Fibroblast of lung (primary cell): ENCODE measurements at places on chromosomes 6 and 20. TPM values are rescaled to one million over a fixed set of nuclear protein-coding genes. Genes with fewer than 3 reads are reported as not detected.

ANKRD6 gene
- total RNA-seq: 2.3 and 3.6 TPM in 2 replicates

GSTA3 gene
- total RNA-seq: not detected in 2 replicates

PANK2 gene
- 50.8 and 51.7 TPM in 2 replicates for total RNA-seq

RSPO3 gene
- total RNA-seq: 12.4 and 15.4 TPM in 2 replicates

TNFRSF6B gene
- 6.7 and 35.2 TPM in 2 replicates for total RNA-seq

CFAP61 gene
- 0.26 TPM in 1 of 2 replicates, not detected in the other for total RNA-seq

DEFB132 gene
- not detected in 2 replicates for total RNA-seq

ATF6B gene
- 8.0 and 15.7 TPM in 2 replicates for total RNA-seq

GJA10 gene
- total RNA-seq: not detected in 2 replicates

CFB gene
- total RNA-seq: 62.9 and 87.1 TPM in 2 replicates

DNA sequence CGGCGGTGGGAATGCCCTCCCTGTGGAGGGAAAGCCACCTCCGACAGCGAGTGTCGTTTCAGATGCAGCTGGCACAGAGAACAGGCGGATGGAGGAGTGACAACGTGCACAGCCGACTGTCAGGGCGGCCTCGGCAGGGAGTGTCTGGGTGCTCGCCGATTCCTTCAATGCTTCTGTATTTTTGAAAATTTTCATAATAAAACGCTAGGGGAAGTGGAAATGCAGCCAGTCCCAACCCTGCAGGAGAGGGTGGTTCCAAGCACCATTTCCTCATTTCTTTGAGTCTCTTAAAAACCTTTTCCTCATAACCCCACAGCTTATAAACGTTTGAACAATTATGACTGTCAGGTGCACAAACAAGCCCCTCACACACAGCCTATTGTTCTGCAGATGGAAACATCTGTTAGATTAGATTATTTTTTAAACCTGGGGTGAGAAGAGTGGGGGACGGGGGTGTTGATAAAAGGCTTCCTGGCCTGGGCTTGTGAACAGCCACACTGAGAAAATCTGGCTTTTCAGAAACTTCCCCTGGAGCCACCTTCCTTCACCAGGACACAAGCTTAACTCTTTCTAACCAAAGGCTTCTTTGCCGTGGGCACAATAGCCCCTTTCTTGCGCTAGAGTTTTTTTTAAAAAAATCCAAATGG, 228.9 kb downstream of the ANKRD60 start:
- no peak for DNase-seq

DNA sequence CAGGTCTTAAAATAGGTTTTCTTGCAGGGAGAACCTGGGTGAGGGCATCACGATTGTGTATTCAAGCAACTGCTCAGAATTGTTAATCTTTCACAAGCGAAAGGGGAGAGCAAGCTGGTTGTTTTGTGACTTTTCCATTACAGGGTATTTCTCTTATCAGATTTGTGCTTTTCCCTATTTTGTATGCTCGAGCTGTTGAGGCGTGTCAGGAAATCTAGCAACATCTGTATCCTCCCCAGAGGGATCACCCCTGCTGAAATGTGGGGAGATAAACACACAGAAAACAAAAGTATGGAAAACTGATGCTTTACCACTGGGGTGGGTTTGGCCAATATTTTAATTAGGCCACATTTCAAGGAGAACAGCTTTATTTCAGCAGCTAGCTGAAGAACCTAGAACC, 187.0 kb downstream of the DTNBP1 start:
- no peak for DNase-seq

DNA sequence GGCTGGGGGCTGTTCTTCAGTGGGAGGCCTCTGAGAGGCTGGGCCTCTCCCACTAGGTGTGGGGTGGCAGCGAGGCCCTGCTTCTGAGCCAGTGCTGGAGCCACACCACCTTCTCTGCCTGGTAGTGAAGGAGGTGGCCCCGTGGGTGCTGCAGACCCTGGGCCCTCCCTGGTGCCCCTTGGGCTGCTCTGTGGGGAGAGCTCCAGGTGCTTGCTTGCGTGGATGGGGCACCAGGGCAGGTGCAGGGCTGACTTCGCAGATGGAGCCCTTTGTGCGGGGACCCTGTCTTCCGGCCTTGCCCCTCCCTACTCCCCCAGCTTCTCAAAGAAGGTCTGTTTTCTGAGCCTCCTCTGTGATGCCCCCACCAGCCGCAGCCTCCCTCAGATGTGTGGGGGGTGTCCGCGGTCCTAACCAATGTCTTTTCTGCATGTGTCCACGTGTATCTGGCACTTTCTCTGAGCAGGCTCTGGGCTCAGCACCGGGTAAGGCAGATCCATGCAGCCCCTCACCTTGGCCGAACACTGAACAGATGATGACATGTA, 17.2 kb upstream of the MYT1 start:
- DNase-seq: no peak

DNA sequence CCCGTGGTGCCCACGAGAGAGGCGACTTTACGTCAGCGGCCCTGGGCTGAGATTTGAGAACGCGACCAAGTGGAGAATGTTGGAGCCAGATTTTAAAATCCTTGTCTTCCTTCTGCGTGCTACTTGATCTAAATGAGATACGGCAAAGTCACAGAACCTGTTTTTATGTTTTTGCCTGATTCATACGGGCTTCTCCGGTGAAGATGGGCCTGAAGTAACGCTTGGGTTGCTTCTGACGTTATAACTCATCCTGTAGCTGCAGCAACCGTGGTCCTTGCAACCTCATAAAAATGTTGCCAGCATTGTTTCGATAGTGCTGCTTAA, 462 bp upstream of the SLC35B3 start:
- DNase-seq: no peak

GRCh38 chr6:110334423-110335180, 23.5 kb downstream of the METTL24 start:
- peak; percentile 49 for DNase-seq

DNA sequence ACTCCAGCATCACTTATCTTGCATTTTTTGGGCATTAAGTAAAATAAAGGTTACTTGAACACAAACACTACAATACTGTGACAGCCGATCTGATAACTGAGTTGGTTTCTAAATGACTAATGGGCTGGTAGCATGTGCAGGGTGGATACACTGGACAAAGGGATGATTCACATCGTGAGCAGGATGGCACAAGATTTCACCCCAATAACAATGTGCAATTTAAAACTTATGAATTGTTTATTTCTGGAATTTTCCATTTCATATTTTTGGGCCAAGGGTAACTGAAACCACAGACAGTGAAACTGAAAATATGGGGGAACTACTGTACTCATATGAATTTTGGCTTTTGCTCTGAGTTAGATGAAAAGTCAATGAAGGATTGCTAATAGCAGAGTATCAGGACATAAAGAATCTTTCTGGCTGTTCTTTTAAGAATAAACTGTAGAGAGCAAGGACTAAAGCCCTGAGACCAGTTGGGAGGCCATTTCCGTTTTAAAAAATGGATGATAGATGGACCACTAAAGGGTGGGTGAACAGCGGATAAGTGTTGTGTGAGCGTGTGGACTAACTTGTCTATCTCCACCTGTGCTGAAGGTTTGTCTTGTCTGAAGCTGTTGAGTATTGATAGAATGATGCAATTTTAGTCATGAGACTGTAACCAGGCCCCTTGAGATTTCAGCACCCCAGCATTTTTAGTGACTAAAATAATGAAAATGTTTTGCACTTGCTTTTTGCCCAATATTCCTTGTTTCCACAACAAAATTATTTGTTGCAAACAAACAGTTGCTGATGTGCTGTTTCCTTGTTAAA, 8.2 kb downstream of the SPINT3 start:
- no peak for DNase-seq

DNA sequence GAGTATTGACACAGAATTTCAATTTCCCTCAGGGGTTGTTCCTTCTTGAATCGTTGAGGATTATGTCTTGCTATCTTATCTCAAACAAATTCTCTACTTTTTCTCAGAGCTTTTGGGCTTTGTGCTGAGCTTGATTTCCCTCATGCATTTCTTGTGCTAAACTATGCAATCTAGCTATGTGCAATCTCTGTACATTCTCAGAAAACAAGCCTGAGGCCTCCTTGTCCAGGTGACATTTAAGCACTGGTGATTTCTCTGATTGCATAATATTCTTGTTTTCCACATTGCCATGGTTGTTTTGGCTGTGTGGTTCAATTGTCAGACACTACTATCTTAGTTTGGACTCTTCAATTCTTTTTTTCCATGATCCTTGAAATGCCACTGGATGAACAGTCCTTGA, 81.2 kb upstream of the MAN1A1 start:
- no peak for DNase-seq

- peak; percentile 31 for DNase-seq
These were observed 87.8 kb downstream of the KIF16B start for GRCh38 chr20:16485401-16485800.

GRCh38 chr6:11330413-11330760, 97.9 kb upstream of the NEDD9 start:
- no peak for DNase-seq

DNA sequence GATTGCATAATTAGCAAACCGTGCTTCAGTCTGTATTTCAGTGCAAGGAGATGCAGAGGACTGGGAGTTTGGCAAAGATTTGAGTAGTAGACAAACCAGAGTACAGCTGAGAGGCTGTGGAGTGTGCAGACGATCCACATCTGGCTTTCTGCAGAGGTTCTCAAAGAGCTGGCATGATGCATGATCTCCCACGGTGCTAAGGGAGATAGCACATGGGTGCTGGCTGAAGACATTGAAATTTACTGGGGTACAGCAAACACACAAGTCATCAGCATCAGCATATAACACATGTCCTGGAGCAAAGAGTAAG, 79.0 kb upstream of the FAM184A start:
- DNase-seq: no peak

DNA sequence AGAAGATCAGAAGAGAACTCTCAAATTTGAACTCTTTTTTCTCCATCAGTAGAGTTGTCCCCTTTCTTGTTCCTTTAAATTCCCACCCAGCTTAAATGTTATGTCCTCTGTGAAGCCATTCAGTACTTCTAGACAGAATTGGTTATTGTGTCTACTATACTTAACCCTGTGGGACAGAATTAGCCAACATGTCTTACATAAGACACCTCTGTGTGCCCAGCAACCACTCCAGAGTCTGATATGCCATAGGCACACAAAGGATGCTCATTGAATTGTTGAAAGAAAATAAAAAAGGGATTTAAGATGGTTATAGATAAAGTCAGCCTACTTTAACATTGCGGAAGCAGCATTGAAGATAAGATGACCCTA, 77.0 kb upstream of the LTV1 start:
- no peak for DNase-seq

- no peak for DNase-seq
These were observed 64.1 kb downstream of the C6orf118 start for GRCh38 chr6:165245287-165245686.
